ENCODE measurements at places on chromosomes 12 and 14.

GRCh38 chr12:115871714-115872113 is 405.8 kb downstream of the MED13L start:
- DNase-seq: peak; percentile 54

DNA sequence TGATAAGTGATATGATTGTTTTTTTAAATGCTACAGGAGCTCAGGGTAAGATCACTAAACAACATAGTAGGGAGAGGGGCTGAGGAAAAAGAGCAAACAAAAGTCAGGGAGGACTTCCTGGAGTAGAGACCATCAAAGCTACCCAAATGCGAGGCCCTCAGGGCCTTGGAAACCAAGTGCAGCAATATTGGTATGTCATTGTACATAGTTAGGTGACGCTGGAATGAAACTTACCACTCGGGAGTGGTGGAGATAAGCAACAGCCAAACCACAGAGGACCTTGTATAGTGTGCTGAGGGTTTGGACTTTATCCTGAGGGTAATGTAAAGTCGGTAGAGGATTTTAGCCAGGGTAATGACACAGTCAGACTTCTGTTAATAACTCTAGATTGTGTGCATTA is 13.8 kb downstream of the KITLG start:
- no peak for DNase-seq

DNA sequence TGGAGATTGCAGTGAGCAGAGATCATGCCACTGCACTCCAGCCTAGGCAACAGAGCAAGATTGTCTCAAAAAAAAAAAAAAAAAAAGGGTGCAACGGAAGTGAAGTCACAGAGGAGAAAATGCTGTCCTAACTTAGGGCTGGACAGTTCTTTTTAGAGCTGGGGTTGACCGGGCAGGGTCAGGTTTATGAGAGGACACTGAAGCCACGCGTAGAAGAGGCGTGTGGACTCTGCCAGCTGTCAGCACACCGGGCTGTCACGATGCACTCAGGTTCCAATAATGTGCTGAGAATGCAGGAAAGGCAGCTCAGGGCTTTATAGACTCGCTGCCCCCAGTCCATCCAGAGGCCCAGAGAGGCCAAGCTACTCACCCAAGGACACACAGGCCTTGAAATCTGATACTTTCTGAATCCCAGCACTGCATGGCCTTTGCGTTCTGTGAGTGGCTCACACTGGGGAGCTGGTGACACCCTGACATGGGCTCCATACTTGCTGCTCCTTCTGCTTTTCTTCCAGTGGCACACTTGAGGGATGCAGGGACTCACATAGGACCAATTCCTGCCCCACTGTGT is 28.9 kb upstream of the SPPL3 start:
- no peak for DNase-seq

DNA sequence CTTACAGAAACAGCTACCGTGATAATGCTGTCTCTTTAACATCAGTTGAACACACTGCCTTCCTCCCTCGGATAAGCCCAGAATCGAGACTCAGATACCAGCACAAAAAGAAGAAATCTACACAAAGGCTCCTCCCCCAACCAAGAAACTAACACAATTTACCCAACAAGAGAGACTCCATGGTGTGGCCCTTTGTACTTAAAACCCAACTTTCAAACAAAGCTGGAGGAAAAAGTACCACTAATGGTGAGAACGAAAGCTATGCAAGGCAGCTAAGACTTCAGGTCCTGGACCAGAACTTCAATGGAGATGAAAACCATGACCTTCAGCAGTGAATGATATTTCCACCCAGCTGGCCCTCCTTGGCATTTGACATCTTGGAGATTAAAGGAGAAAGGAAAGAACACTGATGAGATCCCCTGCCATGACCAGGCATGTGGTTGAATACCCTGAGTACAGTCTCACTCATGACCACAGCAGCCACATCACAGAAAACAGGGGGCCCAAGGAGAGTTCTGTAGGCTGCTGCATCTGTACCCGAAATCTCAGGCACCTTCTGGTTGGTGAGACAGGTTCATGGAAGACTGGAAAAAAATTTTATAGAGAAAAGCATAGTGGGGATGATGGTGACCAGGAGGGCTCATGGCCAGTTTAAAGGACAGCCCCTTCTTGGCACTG is 36.7 kb downstream of the RBM19 start:
- no peak for DNase-seq

- peak; percentile 89 for DNase-seq
Measured at GRCh38 chr12:9673404-9674225, 4.1 kb downstream of the CLEC2D start.

DNA sequence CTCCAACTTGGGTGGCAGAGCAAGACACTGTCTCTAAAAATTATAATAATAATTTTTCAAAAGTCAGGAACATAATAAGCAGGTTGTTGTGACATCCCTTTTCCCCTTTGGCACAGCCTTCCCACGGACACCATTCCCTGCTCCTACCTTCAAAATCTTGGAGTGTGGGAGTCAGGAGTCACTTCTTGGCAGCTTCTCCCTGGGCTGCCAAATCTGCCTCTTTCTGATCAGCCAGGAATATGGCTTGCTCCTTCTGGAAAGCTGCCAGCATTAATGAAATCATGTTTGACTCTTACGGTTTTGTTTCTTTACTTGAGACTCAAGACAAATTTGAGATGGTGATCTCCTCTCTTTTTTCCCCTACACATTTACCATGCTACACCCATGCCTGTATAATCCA is 391.4 kb upstream of the SYT1 start:
- no peak for DNase-seq
